ENCODE measurements at places on chromosomes 12 and 14.
A peak's percentile ranks its signal among the peaks of the same experiment; 100 is the strongest.

- DNase-seq, result no peak
Measured at GRCh38 chr12:84416626-84417025, 496.0 kb downstream of the SLC6A15 start.

DNA sequence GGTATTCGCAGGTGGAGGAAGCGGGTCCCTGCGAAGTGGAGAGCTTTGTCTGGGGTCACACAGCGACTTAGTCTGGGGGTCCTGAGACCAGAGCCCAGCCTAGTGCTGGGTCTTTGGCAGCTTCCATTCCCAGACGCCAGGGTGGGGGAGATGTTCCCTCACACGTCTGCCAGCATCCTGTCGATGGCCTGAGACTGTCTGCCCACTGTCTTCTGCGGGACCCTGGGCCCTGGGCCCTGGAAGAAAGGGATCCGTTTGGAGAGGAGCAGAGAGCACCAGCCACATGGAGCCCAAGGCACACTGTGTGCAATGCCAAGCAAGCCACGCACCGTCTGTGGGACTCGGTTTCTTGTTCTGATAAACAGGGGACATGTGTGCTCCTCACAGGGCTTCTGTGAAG lies 197.2 kb downstream of the KIF26A start:
- DNase-seq, result no peak

GRCh38 chr12:50690925-50691324 lies 73.0 kb upstream of the ATF1 start:
- no peak for DNase-seq

DNA sequence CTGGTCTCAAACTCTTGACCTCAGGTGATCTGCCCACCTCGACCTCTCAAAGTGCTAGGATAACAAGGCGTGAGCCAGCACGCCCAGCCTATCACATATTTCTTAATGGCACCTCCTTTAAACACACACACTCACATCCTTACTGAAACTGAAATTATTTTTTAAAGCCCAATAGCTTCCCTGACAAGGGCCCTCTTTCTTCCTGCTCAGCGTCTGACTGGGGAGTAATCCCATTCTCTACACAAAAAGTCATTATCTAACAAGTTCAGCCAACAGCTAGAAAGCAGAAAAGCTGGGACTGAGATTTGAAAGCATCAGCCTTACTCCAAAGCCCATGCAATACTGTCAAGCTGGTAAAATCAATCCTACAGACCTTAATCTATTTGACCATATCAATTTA lies 10.0 kb upstream of the AICDA start:
- DNase-seq, result no peak

GRCh38 chr12:130761537-130762318 lies 45.6 kb upstream of the RIMBP2 start:
- DNase-seq, result peak; percentile 61

- no peak for DNase-seq
Measured at GRCh38 chr14:25001601-25002000, 48.3 kb downstream of the STXBP6 start.

GRCh38 chr12:25434515-25434914 lies 118.6 kb downstream of the LMNTD1 start:
- DNase-seq, result no peak

DNA sequence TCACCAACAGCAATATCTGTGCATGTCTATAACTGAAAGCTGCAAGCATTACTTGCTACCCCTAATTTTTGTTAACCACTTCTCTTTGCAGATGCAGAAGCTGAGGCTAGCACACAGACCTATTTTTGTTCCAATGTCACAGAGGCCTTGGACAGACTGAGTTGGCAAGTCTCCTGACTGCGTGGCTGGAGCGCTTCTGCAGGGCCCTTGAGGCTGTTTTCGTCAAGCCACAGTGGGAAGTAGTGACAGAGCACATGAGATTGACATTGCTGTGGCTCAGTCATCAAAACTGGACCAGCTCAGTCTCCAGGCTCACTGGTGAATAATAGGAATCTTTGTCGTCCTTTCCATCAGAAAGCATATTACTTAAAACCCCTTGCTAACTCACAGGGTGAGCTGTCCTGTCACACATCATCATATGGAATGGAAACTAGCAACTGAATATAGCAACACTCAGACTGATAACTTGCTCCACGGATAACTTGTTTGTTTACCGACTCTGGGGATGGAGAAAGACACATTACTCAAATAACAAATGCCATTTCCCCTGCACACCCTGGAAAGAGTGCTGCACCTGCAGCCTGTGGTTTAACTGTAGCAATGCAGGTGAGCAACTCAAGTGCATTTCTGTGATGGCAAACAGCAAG lies 43.6 kb upstream of the DDX11 start:
- no peak for DNase-seq

- no peak for DNase-seq
Measured at GRCh38 chr12:1305791-1306500, 288.4 kb downstream of the FBXL14 start.

DNA sequence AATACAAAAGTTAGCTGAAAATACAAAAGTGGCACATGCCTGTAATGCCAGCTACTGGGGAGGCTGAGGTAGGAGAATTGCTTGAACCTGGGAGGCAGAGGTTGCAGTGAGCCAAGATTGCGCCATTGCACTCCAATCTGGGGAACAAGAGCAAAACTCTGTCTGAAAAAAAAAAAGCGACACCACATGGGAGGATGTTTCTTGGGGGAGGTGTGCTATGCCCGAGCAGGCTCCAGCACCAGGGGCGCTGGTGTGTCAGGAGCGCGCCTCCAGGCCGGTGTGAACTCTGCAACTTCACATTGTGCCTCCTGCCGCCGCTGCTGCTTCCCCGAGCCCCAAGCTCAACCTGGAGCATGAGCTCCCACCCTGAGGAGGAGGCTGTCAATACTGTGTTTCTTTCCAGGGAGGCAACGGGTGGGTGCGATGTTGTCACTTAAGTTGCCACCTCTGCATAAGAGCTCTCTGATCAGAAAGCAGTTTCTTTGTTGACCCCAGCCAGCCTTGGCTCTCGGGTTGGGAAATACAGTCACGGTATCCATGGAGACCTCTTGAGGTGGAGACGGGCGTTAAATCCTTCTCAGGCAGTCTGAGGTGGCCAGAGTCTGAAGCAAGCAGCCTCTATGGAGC lies 18.9 kb downstream of the DEGS2 start:
- DNase-seq, result no peak

DNA sequence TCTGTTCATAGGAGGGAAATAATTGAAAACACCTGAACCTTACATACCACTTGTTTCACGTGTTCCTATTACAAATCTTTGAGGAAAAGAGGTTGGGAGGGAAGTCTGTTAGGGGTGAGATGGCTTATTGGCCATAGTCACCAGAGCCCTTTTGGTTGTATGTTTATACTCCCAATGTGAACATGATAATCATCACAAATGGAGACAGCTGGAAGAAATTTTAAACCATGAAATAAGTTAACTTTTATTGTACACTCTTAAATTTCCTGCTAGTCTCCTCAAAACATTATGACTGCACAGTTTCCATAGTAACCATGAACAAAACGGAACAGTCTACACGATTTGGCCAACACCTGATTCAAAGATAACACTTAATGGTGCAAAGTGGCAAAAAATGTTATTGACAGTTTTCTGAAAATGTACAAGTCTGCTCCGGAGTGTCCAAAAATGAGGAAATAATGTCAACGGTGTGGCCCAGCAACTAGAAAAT lies 56.9 kb downstream of the LMNTD1 start:
- DNase-seq, result no peak

DNA sequence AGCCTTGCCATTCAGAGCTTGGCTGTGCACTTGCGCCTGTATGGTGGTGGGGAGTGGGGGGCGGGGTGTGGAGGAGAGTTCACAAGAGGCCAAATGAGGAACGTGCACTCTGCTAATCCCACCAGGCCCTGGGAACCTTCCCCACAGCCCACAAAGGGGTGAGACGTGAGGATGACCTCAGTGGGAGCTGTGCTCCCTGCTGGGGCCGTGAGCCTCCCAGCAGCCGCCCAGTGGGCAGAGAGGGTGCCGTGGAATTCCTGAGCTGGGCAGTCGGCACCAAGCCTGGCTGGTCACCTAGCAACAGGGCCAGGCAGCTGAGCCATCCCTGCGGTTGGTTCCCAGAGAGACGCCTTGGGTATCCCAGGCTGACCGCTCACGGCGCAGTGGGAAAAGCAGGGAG lies 53.7 kb downstream of the CCNK start:
- DNase-seq, result no peak

DNA sequence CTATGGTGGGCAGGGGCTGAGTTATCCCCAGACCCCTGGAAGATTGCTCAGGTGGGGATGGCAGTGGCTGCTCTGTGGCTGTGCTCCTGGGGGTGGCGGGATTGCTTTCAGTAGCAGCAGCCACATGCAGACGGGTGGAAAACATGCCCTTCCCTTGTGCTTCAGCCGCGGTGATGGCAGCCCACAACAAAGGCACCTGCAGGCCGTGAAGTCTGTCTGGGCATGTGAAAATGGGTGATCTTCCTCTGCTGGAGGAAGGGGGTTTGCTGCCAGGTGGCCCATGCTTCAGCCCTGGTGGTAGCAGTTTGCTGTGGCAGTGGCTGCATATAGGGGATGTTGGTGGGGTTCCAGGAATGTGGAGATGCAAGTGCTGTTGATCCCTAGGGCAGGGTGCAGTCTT lies 326.2 kb upstream of the RGS6 start:
- peak; percentile 16 for DNase-seq

- no peak for DNase-seq
Measured at GRCh38 chr12:54022960-54023884, 5.0 kb upstream of the HOXC6 start.

DNA sequence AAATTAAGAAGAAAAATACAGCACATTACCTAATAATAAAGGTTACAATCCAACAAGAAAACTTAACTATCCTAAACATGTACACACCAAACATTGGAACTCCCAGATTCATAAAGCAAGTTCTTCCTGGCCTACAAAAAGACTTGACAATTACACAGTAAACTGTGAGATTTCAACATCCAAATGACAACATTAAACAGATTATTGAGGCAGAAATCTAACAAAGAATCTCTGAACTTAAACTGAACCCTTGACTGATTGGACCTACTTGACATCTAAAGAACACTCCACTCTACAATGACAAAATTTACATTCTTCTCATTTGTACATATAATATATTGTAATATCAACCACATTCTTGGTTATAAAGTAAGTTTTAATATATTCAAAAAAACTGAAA lies 1341.3 kb downstream of the LRFN5 start:
- no peak for DNase-seq

DNA sequence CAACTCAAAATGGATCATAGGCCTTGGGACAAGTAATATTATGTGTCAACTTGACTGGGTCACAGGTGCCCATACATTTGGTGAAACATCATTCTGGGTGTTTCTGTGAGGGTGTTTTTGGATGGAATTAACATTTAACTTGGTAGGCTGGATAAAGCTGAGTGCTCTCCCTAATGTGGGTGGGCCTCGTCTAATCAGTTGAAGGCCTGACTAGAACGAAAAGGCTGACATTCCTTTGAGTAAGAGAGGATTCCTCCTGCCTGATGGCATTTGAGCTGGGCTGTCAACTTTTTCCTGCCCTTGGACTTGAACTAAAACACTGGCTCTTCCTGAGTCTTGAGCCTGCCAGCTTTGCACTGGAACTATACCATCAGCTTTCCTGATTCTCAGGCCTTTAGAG lies 93.4 kb upstream of the ESRRB start:
- no peak for DNase-seq

DNA sequence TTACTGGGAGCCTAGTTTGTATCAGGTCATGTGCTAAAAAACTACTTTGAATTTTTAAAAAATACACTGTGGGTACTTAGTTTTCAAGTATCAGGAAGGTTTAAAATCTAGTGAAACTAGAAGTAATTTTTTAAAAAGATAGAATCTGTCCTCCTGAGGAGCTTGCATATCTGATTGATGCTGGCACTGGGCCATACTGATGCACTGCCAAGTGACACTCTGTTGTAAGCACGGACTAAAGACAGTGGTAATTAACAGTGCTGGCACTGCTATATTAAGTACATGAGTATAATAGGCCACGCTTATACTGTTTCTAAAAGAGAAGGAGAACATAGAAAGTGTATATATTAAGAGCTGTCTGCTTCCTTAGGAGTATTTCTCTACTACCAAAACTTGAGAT lies 10.0 kb upstream of the TBC1D30 start:
- no peak for DNase-seq

GRCh38 chr14:58972233-58973017 lies 216.0 kb upstream of the DAAM1 start:
- DNase-seq, result no peak

DNA sequence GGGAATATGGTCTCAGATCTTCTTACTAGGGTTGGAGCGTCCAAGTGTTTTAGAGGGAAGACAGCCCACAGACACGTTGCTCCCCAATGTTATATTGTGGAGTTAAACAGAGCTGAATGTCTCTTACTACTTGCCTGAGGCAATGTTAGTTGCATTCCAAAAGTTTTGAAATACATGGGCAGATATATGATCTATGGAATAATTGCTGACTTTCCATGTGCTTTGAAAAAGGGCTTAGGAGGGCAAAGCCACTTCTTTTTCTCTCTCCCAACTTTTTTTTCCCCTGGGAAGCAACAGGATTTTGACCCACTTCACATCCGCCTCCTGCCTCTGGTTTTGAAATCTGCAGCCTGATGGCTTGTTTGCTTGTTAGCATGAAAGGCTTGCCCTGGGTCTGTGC lies 33.7 kb upstream of the PAX9 start:
- no peak for DNase-seq

GRCh38 chr12:68568922-68569569 lies 41.7 kb upstream of the RAP1B start:
- DNase-seq, result no peak

DNA sequence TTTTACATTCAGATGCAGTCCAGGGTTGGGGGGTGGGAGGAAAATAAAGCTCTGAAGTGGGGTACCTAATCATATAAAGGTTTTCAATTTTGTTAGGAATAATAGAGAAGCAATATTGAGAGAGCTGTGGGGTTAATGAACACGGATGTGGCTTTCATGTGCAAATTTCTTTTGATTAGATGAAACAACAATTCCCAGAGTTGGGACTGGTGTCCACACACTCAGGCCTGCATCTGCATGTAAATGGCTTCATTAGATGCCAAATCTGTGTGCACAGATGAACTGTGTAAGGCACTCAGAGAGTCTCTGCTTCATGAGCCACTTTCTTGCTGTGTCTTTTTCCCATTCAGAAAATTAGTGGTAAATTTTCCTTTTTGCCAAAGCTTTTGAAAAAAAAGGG lies 377.1 kb upstream of the NOVA1 start:
- DNase-seq, result no peak

DNA sequence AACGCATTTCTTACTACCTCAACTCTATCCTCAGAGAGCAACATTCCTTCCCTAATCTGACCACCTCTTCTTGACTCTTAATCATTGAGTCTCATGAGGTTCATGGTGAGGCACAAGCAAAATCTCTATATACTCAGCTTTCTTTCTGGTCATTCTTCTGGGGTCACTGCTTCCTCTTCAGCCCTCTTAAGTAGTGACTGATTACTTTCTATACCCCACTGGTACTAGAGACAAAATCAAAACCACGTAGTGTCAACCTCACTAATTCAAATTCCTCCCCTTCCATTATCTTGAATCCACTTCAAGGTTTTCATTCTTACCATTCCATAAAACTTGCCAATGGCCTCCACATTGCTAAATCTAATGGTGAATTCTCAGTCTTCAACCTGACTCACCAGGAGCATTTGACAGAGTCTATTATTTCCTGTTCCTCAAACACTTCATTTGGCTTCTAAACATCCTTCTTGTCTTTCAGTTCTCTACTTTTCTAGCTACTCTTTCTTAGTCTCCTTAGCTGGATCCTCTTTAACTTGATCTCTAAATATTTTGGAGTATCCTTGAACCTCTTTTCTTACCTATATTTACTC lies 6.8 kb downstream of the WDHD1 start:
- no peak for DNase-seq
